ENCODE measurements at places on chromosomes 1 and 21. TPM values are rescaled to one million over a fixed set of nuclear protein-coding genes. Genes with fewer than 3 reads are reported as not detected.
A peak's percentile ranks its signal among the peaks of the same experiment; 100 is the strongest.

PTGFR gene
- 0.35 TPM for total RNA-seq

RIPK4 gene
- total RNA-seq = 10.5 TPM

DNA sequence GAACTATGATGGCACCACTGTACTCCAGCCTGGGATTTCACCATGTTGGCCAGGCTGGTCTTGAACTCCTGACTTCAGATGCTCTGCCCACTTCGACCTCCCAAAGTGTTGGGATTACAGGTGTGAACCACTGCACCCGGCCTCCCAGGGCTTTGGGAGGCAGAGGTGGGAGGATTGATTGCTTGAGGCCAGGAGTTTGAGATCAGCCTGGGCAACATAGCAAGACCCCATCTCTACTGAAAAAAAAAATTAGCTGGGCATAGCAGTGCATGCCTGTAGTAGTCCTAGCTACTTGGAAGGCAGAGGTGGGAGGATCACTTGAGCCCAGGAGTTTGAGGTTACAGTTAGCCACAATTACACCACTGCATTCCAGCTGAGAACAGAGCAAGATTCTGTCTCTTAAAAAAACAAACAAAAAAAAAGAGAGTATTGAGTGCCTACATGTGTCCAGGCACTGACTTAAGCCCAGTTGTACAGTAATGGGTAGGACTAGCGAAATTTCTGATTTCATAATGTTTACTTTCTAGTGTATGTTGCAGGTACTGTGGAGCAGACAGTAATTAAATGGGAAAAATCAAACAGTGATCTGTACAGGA, 4.2 kb downstream of the MANEAL start:
- no peak for DNase-seq

DNA sequence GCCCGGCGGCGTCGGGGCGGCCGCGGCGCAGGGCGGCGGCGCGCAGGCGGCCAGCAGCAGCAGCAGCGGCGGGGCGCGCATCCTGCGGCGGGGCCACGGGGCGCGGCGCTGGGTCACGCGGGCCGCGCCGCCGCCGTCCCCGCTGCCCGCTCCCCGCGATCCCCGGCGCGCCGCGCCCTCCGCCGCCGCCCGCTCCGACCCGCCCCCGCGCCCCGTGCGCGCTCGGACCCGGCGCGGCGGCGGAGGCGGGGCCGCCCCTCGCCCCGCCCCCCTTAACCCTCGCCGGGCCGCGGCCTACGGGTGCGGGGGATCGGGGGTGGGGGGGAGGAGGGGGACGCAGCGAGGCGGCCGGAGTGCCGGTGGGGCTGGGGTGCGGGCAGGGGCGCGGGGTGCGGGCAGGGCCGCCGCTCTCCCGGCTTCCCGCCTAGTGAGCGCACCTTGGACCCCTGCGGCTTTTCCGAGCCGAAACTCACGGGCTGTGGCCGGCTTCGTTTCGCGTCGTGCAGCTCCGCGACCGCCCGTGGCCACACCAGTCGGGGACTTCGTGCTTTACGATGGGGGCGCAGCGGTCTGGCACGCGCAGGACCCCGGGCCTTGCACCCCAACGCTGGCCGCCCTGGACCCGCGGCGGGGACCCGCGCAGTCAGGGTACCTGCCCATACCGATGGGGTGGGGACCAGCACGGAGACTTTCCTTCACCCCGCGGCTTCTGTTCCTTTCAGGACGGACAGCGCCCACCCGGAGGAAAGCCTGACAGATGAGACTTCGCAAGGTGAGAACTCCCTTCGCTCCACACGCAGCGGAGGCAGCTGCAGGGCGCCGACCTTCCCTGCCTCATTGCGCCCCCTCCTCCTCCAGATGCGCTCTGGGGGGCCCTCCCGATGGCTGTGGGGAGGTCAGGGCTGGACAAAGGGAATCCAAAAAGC, at the start of gene FNDC10:
FNDC10 (minus strand) TSS at position 201 of the 926 bp plus-strand sequence; CDS start at position 81, 120 bp downstream.
- DNase-seq = no peak

GRCh38 chr21:16162953-16163352, 433.2 kb downstream of the USP25 start:
- no peak for DNase-seq

GRCh38 chr1:215887627-215888026, 320.5 kb downstream of the KCTD3 start:
- no peak for DNase-seq

DNA sequence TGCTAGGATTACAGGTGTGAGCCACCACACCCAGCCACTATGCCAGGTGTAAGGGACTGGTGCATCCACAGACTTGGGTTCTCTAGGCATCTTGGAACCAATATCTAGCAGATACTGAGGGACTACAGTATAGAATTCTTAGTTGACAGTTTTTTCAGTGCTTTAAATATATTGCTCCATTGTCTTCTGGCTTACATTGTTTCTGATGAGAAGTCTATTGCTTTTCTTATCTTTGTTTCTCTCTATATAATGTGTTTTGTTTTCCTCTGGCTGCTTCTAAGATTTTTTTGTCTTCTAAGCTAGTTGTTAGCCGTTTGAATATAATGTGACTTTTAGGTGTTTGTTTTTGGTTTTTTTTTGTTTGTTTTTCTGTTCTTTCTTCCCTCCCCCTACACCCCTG, 13.5 kb downstream of the NUF2 start:
- no peak for DNase-seq

- no peak for DNase-seq
Observed at GRCh38 chr1:2805801-2806430, 4.4 kb upstream of the TTC34 start.

GRCh38 chr1:19661721-19662228, 2.9 kb upstream of the HTR6 start:
- no peak for DNase-seq

- peak; percentile 40 for DNase-seq
Observed at GRCh38 chr1:207454046-207454964, at the start of gene CR2. Gene CR2, plus strand, starts transcription at chr1:207454328. Its CDS starts 91 bp downstream, at chr1:207454419.

DNA sequence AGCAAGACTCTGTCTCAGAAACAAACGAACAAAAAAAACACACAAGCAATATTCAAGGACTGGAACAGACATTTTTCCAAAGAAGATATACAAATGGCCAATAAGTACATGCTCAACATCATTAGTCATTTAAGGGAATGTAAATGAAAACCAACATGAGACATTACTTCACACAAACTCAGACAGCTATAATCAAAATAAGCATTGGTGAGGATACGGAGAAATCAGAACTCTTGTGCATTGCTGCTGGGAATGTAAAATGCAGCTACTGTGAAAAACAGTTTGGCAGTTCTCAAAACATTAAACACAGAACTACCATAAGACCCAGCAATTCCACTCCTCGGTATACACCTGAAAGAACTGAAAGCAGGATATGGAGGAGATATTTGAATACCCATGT, 15.4 kb downstream of the NOL9 start:
- no peak for DNase-seq

GRCh38 chr1:163401211-163401610, 79.5 kb downstream of the NUF2 start:
- no peak for DNase-seq

DNA sequence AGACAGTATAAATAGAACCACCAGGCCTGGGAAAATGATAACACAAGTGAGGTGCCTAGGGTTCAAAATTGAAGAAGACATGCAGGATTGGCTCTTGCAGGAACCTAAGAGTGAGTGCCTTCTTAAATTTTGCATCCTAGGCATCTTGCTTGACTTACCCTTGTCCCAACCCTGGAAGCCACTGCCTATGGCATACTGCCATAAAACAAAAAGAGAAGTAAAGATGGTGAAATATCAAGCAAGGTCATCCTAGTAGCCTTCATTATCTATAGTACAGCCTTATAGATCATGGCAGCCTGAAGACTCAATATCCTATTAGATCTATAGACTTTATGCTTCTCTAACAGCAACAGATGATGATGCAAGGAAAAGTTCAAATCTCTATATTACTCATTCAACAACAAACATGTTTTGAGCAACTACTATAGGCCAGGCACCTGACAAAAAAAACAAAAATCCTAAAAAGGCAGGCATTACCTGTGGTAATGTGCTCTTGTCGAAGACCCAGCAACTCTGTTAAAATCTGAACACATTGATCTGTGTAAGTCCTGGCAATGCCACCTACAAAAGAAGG, 6.3 kb downstream of the AP4B1 start:
- no peak for DNase-seq
